ENCODE measurements at places on chromosomes 6 and 20. TPM values are rescaled to one million over a fixed set of nuclear protein-coding genes. Genes with fewer than 3 reads are reported as not detected.
A peak's percentile ranks its signal among the peaks of the same experiment; 100 is the strongest.

TCP11 gene
- total RNA-seq: 0.06 TPM

WFDC12 gene
- not detected for total RNA-seq

RHAG gene
- not detected for total RNA-seq

- DNase-seq: peak; percentile 29
These were observed 18.4 kb downstream of the LAMA4 start for GRCh38 chr6:112235956-112236355.

DNA sequence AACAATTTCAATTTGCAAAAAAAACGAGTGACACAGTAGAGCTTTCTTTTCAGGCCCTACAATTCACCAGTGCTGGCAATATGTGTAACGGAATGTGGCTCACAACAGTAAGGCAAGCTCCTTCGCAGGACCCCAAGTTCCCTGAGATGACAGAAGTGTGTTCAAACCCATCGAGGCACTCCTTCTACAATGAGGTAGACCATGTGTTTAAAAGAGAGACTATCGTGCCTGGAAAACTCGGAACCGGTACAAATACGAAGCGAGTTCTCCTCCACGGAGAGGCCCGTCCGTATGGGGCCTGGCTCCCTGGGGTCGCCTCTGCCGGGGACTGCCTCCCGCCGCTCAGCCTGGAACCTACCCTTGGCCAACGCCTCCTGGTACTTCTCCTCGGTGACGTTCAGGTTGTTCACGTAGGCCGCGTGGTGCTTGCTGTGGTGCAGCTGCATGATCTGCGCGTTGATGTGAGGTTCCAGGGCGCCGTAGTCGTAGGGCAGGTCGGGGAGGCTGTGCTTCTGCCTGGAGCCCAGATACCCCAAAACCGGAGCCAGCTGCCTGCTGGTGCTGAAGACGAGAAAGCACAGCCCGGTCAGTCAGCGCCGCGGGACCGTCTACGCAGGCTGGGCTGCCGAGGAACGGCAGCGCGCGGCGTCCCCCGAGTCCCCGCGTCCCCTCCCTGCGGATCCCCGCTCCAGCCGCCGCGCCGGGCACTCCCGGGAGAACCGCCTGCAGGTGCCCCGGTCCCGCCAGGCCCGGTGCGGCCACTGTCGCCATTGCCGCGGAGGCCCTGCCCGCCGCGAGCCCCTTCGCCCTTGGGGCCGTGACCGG, 526 bp downstream of the SOD2 start:
- peak; percentile 67 for DNase-seq

DNA sequence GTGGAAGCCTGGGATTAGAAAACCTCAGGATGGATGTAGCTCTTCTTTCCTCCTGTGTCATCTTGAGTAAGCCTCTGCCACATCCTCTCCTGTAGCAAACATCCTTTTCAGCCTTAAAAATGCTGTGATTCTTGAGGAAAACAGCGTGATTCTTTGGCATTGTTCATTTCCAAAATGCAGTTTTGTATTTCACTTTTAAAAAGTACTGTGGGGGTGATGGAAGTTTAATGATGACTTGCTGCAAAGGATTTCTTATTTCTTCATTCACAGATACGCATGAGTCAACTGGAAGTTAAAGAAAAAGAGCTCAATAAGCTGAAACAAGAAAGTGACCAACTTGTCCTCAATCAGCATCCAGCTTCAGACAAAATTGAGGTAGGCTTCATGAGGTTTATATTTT, 23.9 kb upstream of the SNRNP48 start:
- no peak for DNase-seq

- peak; percentile 43 for DNase-seq
These were observed 16.5 kb downstream of the TNFAIP3 start for GRCh38 chr6:137883400-137884148.

Data from Daoy (cell line).